ENCODE measurements at places on chromosomes 7 and 10.

DNA sequence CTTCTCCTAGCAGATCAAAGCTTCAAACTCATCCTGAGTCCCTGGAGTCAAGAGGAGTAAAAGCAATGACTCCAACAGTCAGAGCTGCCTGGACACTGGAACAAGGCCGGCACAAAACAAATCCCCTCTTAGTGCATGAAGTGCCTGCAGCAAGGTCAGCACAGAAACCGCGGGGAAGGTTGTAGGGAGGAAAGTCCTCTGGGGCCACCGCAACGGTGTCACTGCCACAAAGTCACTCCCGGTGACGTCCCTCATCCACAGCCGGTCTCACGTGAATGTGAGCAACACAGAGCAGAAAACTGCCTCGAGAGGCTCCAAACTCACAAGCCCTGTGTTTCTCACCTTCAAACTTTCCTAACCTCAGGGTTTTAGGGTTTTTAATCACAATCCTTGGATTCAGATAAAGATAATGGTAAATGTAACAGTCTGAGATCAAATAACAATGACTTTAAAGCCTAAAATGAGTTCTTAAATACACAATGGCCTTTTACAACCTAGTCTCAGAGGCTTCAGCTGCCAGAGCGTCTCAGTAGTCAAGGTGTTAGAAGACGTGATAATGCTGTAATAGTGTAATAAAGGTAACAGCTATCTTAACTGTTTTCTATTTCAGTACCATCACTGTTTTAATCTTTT is 274.3 kb downstream of the ZMYND11 start:
- DNase-seq = no peak

DNA sequence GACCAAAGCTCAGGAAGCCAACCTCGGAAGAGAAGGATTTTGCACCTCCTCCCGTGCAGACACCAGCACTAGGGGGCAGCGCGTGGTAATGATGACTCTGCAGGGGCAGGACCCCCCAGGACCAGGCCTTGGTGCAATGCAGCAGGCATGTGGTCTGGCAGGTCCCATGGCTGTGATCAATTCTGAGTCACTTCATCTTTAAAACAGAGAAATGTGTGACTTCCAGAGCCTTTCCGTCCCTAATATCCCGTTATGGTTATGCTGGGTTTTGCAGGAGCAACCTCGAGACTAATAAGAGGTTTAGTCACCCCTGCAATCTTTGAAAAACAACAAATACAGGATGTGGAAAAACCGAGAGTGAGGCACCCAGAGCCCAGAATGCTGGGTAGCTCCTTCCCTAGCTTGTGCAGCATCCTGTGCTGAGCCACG is 30.2 kb upstream of the GJD4 start:
- no peak for DNase-seq

DNA sequence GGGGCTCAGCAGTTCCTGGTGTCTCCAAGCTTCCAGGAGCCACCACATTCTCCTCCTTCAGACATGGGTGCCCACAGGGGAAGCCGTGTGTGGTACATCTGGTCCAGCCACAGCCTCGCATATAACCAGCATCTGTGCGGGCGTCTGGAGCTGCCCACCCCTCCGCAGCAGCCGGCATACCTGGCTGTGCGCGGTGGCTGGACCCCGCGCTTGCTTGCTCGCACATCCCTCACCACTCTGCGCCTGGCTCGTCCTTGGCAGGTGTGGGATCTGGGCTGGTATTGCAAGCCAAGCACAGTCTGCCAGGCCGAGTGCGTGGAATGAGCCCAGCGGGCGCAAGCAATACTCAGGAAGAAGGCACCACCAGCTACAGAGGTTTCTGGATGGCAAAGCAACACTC is 117.7 kb upstream of the MBL2 start:
- no peak for DNase-seq

DNA sequence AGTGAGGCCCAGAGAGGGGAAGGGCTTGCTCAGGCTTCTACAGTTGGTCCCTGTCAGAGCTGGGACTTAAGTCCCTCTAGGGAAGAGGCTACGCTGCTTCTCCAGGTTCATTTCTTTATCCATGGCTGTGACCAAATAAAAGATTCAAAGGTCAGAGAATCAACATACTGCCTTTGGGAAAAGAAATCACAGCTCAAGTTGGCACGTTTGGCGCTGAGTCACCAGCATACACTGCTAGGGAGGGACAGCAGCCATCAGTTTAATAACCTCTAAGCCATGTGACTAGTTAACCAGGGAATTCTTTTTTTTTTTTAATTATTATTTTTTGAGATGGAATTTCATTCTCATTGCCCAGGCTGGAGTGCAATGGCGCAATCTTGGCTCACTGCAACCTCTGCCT is 28.4 kb upstream of the CRHR2 start:
- no peak for DNase-seq

GRCh38 chr10:30997536-30998235 is 34.0 kb downstream of the ZNF438 start:
- DNase-seq = no peak

DNA sequence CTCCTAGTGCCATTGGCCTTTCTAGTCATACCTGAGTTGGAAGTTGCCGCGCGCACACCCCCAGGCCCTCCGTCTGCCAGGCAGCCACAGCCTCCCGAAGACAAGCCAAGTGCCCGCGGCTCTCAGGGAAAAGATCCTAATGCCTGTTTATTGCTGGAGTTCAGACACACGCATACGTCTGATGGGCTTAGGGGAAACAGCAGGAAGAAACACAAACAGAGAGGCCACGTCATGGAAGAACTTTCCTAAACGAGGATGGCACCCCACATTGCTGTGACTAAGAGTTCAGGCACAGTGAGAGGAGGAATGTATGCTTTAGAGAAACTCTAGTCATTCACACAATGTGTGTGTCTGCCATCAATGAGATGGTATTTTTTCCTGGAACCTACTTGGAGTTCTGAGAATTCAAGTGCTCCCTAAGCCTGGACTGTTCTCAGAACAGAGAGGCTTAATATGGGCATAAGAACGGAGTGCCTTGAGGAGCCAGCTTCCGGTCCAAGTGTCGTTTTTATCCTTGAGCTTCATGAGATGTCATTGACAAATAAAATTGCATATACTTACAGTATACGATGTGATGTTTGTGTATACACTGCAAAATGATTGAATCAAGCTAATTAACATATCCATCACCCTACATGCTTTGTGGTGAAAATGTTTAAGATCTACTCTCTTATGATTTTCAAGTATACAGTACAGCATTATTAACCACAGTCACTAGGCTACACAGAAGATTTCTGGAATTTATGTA is 11.6 kb upstream of the RBP3 start:
- DNase-seq = no peak

DNA sequence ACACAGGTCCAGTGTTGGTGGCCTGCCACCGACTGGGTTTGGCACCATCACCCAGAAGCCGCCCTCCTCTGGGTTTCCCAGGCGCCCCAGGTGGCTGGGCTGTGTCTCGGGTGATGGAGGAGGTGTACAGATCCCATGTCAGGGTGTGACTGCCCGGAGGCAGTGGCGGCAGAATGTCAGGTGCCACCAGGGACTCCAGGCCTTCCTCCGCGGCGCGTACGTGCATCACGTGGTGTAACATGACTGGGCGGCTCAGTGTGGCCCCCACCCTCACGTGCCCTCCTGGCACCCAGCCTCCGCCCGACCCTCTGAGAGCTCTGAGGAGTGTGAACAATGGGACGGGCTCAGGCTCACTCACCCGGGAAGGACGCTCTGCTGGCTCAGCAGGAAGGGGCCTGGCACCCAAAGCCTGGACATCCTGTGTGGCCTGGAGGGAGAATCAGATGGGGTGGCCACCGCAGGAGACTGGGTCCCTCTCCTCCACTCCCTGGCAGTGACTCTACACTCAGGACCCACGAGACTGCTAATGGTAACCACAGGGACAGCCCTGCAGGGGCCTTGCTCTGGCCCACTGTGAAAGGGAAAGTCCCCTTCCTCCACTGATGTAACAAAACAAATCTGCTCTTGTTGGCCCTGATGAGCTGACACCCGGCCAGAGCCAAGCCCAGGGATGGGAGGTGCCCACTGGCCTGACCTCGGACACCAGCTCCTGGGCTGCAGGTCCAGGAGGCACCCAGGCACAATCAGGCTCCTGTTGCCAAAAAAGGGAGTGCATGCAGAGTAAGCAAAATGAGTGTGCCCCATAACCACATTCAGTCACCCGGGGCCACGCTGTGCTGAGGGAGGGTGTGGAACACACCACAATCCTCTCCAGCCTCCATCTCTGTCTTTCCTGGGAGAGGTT is 164.8 kb downstream of the PRKAG2 start:
- DNase-seq = no peak

- DNase-seq = peak; percentile 20
Observed at GRCh38 chr10:69685802-69686585, 55.9 kb downstream of the FAM241B start.

DNA sequence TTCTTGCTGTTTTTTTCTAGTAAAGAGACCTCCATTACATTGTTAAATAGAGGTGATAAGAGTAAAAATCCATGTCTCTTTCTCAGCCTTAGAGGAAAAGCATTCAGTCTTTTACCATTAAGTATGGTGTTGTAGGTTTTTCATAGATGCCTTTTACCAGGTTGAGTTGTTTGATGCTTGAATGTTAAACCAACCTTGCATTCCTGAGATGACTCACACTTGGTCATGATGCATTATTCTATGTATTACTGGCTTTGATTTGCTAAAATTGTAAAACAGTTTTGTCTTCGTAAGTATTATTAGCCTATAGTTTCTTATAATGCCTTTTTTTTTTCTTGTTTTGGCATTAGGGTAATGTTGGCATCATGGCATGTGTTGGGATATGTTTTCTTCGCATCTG is 90.0 kb downstream of the ANKRD61 start:
- DNase-seq = no peak

GRCh38 chr7:74453322-74454011 is at the start of gene GTF2IRD1:
TSS of gene GTF2IRD1 (plus strand) at chr7:74453906. CDS start at chr7:74508081, 54,175 bp downstream.
- peak; percentile 78 for DNase-seq

DNA sequence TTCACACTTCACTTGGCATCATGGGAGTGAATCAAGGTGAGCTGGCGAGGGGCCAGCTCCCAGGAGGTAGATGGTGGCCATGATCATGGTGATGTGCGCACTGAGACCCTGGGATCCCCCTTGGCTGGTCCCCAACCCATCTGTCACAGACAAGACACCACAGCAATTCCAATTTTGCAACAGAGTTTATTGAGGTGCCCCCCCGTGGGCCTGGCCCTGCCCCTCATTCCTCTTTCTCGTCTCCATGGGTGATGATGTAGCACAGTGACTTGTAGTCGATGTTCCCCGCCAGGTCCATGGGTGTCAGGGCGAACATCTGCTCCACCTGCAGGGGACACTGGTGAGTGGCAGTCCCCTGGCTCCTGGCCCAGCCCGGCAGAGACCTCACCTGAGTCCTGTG is 2.4 kb downstream of the MYL7 start:
- no peak for DNase-seq

DNA sequence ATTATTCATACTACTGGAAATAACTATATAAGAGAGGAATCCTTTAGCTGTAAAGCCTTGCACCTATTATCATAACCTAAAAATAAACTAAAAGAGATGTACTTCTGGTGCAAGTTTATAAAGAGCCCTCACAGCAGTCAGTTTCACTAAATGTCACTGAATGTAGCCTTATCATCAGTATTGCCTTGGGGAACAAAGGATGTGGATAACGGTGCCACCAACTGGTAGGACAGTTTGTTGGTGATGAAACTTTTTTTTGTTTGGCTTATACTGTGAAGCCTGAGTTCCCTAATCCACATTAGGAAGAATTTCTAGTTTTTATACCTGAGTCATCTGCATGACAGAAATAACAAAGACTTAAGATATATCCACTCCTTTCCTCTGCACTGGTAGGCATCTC is 117.9 kb upstream of the COL1A2 start:
- DNase-seq = no peak

- DNase-seq = no peak
Observed at GRCh38 chr10:118812393-118812740, 57.6 kb upstream of the CACUL1 start.

DNA sequence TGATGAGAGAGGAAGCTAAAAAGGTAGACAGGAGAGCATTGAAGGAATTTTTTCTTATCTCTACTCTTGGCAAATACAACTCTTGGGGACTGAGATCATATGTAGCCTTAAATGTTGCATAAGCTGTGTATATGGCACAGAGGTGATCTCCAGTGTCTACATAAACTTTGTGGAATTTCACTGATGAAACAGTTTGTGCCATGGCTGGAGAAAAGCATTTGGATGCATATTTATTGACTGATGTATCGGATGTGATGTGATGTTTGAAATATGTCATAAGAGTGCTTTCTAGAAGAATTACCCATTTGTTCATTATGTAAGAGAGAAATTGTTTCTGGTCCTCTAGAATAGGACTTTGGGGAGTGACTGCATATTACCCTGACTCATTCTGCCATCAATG is 244.9 kb upstream of the LRRTM3 start:
- DNase-seq = no peak

DNA sequence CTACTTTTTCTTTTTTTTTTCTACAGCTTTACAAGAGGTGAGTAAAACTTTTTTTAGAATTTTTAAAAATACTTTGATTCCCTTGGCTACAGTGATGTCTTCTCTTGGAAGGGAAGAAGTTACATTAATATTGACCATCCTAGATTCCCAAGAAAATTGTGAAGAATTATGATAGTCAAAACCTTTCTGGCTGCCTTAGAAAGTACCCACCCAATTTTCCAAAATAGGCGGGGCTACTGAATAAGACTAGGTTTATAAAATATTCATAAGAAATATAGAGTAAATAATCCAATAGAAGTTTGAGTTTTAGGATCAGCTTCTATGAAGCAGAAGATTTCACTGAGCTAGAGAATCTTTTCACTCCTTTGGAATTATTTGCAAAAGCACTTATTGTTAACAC is 3.0 kb downstream of the COL1A2 start:
- no peak for DNase-seq

DNA sequence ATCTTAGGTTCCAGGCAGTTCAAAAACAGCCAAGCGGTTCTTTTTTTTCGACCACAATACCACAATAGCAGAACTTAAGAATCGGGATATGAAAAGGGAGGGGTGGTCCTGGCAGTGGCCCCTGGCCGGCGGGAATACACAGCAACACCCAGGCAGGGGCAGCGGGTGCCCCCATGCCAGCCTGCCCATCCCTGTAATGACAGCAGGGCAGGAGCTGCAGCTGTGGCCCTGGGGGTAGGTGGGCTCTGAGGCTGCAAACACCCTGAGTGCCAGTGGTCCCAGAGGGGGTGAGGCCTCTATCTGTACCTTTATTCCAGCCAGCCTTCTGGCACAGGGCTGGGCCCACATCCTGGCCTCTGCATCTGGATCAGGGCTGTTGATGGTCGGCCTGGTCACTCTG is 247.4 kb downstream of the SEMA3D start:
- no peak for DNase-seq

- DNase-seq = no peak
Observed at GRCh38 chr7:150324373-150324961, 1.1 kb upstream of the ACTR3C start.

- DNase-seq = peak; percentile 25
Observed at GRCh38 chr7:12152196-12152918, 58.7 kb upstream of the TMEM106B start.

GRCh38 chr10:74227697-74228424 is 76.8 kb downstream of the ADK start:
- no peak for DNase-seq
